ENCODE measurements at places on chromosomes 4 and X.

DNA sequence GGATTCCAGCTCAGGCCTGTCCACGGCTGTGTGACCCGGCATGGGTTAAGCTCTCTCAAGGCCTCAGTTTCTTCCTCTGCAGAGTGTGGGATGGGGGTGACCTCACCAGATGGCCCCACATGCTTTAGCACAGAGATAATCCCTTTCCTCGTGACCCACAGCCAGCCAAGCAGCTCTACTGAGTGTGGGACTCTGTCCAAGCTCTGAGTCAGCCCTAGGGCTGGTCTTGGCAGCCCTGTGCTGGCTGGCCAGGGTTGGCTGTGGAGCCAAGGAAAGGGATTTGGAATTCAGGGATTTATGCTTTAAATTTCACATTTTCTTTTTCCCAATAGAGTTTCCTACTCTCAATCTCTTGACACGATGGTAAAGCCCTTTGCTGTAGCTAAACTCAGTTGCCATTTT lies 19.7 kb upstream of the SPON2 start:
- DNase-seq = peak; percentile 43

DNA sequence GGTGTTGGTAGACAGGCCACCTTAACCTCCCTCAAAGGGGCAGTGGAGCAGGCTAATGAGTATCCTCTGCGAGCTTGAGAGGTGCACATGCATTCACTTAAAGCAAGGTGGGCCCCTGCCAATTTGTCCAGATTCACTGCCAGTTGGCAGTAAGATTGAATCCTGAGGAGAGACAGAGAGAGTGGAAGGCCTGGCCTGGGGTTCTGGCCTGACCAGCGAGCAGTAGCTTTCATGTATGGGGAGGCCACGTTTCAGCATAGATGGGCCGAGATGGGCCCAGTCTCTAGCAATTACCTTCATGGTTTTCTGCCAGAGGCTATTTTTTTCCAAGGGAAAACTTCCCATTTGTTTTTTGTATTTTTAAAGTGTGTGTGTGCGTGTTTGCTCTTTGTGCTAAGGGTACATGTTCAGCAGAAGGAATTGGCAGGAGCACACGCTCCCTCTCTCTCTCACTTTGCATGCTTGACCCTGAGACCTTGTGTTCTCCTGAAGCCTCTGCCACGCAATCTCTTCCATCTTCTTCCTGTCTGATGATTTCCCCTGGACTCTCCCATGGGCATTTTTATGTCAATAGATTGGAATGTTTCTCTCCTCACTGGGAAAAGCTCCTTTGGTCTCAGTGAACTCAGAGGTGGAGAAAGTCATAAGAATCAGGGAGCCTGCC lies 215.8 kb upstream of the SFRP2 start:
- no peak for DNase-seq

- DNase-seq = no peak
These were observed 193.8 kb downstream of the BCOR start for GRCh38 chrX:39903937-39904336.

GRCh38 chr4:123083646-123084045 lies 161.2 kb upstream of the NUDT6 start:
- DNase-seq = no peak

GRCh38 chr4:125266901-125267604 lies 47.7 kb upstream of the FAT4 start:
- no peak for DNase-seq

- peak; percentile 70 for DNase-seq
These were observed 167.1 kb downstream of the NSUN7 start for GRCh38 chr4:40916880-40917279.

- DNase-seq = no peak
These were observed 52.3 kb upstream of the SMIM31 start for GRCh38 chr4:164701665-164702064.

DNA sequence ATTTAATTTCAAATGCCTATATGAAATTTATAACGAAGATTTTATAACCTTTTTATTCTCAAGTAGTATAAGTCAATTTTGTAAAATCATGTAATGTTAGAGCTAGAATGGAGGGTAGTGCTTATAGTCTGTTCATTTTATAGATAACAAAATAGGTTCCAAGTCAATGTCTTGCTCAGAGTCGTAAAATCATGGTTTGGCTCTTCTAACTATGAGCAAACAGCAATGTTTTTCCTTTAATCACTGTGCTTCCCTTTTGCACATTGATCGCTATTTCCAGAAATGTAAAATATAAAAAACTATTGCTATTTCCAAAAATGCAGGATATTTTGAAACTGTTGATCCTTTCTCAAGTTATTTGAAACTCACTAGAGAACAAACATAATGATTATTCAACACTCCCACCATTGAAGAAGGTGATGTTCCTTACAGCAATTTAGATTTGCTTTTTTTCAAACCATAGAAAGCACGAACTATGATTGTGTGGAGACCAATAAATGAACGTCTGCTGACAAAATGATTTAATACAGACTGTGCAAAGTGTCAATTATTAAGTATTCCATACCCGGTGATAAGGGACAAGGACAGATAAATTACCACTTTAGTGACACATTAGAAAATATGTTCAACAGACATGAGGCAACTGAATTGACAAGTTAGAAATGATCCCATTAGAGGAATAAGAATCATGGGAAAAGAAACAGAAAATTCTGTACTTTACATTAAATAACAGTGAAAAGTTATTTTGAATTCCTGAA lies 412.1 kb upstream of the TECRL start:
- no peak for DNase-seq
